Activated T-helper 17 cell treated with anti-CD3 and anti-CD28 coated beads, Interleukin-2, amount 50 U/mL, for 72 hours (primary cell): ENCODE measurements at places on chromosomes 13 and 19.

DNA sequence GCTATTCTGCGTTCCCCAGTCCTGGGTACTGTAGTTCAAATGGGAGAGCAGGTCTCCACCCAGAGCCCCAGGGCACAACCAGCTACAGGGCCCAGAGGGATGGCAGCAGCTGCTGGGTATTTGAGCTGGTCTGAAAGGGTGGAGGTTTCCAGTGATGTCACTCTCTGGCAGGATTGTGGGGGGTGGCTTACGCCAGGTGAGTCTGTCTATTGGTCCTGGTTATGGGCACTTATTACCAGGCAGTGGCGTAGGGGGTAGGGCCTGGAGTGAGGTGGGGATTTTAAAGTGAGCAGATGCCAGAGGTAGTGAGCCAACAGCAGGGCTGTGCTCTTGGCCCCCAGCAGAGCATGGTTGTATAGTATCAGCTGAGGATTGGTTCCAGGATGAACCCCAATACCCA lies 6.2 kb downstream of the RPS19 start:
- ATAC-seq = no peak

- no peak for ATAC-seq
Observed at GRCh38 chr13:112112534-112113276, 45.8 kb downstream of the SOX1 start.

GRCh38 chr13:73001971-73002370 lies 56.8 kb upstream of the KLF5 start:
- no peak for ATAC-seq

DNA sequence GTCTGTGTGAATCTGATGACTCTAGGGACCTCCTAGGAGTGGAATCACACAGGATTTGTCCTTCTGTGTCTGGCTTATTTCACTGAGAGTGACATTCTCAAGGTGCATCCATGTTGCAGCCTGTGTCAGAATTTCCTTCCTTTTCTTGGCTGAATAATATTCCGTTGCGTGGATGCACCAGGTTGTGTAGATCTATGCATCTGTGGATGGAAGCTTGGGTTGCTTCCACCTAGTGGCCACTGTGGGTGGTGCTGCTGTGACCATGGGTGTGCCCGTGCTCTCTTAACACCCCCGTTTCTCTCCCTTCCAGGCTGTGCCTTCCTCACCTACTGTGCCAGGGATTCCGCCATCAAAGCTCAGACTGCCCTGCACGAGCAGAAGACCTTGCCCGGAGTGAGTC lies 26.2 kb downstream of the CELF5 start:
- ATAC-seq = peak; percentile 63

DNA sequence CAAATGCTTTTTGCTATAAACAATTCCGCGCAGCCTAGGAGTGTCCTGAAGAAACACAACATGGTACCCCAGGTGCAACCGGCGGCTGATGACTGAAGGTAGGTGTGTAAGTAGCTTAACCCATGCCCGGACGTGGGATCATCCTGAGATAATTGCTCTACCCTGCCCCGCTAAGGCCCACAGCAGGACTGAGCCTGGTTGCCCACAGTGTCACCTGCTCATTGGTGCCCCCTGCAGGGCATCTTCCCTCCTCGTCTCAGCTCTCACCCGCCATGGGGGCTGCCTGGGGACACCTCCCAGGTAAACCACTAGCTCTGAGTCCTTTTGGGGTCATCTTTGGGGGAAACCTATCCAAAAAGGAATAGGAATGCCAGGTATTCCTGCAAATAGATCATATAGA lies 22.3 kb downstream of the TMEM161A start:
- ATAC-seq = peak; percentile 59

DNA sequence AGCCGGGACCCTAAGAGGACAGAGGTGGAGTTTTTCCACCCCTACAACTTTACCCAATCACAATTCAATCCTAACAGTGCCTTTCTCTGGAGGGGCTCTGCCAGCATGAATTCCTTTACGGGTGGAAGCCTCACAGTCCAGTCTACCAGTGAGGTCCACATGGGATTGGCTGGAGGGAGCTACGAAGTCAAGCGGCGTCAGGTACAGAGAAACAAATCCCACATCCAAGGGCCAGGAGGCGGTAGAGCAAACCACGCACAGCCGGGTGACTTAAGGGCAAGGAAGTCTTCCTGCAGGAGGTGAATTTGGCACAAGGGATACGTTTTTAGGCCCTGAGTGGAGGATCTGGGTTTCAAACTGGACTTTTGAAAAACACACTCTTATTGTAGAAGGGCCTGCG lies 199.6 kb downstream of the UQCRFS1 start:
- no peak for ATAC-seq
